ENCODE measurements at places on chromosomes 3 and 15.

DNA sequence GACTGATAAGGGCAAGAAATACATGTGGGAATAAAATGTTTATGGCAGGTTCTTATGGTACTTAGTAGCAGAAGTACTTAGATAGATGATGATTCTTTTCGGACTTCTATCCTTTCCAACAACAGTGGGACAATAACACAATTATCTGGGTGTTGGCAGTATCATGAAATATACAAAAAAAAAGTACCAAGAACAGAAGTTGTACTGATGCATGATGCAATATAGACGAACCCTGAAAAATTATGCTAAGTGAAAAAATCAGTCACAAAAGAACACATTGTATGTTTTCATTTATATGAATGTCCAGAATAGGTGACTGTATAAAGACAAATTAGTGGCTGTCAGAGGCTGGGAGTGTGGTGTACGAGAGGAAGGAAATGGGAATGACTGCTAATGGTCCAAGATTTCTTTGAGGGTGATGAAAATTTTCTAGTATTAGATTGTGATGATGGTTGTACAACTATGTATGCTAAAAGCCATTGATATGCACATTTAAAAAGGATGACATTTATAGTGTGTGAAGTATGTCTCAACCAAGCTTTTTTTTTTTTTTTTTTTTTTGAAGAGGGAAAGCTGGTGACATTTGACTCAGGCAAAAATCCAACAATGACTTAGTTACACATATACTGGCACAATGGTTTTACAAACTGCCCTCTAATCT, 20.0 kb downstream of the PDE12 start:
- no peak for DNase-seq

- DNase-seq = no peak
Measured at GRCh38 chr3:4529876-4530588, 36.9 kb downstream of the ITPR1 start.

DNA sequence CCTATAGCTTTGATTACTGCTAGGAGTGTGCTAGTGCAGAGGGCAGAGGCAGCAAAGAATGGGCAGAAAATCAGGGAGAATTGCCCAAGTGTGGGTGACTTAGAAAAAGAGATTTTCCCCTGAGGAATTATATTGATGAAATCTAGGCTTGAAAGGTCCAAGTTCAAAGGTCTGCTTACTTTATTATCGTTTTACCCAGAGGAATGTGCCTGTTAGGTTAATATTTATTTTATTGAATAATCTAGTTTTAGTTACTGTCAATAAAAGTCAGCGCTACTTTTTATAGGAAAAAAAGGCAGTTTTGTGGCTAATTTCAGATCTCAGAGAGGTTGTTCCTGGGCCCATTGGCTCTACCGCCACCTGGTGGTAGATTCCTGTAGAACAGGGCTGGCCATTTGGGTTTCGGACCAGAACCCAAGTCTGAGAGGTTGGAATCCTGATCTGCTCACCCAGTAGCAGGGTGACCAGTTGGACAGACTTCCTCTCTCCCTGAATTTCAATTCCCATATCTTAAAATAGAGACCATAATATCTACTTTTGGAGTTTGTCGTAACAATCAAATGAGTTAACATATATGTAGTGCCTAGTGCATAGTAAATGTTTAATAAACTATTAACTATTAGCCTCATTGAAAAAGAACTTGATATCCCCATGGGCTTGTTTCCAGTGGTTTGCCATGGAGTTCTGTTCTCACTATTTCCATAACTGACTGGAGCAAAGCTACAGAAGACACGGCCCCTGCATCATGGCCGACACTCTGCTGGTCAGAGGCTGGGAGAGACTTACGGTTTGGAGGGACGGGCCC, 62.7 kb upstream of the ZNF148 start:
- no peak for DNase-seq

GRCh38 chr3:66671291-66671690, 170.5 kb upstream of the LRIG1 start:
- no peak for DNase-seq

DNA sequence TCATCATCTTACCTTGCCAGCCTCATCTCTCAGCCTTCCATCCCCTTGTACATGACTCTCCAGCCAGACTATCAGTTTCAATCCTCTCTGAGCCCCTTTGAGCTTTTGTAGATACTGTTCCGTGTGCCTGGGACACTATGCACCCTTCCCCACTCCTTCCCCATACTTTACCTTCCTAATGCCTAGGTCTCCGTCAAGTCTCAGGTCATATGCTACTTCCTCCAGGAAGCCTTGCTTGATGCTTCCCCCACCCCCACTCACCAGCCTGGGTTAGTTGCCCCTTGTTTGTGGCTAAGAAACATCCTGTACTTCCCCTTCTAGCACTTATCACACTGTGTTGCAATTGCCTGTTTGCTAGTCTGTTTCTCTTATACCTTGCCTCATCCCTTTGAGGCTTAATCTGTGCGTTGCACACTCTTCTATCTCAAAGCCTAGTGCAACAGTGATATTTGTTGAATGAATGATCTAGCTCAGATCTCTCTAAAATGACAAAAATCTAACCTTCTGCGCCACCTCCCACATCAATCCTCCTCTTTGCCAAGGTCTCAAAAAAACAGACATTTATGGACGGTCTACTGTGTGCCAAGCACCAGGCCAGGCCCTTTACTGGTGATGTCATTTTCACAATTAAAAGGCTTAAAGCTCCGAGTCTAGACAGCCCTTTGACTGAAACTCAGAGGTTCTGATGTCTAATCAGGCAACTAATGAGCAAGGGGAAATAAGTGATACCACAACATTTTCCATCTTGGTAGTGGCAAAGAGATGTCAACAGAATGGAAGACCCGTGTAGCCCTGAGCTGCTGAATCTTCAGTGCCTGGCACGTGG, 6.5 kb upstream of the USP3 start:
- peak; percentile 50 for DNase-seq

DNA sequence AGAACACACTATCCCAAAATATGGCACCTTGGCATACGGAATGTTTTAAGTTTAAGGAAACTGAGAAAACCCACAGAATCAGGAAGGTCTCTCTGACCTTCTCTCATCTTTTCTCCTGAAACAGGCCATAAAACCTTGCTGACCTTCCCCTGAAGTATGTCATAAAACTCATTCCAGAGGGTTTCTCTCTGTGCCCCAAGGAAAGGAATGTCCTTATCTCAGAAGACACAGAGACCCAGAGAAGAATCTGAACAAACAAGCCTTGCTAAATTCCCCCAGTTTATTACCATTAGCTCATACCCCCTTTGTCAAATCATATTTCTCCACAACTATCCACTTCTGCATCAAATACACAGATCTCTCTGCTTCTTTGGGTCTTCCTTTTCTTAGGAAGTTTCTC, 603.1 kb downstream of the MCTP2 start:
- DNase-seq = no peak

GRCh38 chr3:143067201-143067600, 52.4 kb upstream of the CHST2 start:
- no peak for DNase-seq

- DNase-seq = no peak
Measured at GRCh38 chr3:145286937-145287336, 874.0 kb downstream of the PLOD2 start.

DNA sequence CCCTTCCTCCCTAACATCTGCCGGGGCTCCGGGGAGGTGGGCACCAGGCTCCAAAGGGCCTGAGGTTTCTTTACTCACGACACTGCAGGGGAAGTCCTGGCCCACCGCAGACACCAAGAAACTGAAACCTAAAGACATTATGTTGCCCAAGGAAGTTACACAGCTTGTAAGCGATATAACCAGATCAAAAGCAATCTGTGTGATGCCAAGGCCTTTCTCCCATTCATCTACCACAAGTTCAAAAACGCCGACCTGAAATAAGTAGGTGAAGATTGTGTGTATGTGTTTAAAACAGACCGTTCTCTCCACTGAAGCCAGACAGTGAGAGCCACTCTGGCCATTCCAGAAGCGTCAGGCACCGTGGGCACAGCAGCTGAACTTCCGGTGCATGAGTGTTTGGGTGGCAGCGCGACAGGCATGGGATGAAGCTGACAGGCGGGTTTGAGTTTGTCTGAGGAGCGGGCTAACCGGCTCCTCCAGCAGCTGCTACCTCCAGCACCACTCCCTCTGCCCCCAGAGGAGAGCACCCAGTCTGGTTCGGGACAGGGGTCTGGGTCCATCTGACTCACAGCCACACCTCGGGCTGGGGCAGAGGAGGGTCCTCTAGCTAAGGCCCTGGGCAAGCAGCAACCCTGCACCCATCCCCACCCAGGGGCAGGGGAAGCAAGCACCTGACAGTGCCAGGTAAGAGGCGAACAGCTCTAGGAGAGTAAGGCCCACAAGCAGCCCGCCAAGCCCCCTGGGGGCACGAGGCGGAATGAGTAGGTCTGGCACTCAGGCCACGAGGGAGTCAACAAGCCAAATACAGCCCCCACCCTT, 1.3 kb downstream of the TNK2 start:
- no peak for DNase-seq

DNA sequence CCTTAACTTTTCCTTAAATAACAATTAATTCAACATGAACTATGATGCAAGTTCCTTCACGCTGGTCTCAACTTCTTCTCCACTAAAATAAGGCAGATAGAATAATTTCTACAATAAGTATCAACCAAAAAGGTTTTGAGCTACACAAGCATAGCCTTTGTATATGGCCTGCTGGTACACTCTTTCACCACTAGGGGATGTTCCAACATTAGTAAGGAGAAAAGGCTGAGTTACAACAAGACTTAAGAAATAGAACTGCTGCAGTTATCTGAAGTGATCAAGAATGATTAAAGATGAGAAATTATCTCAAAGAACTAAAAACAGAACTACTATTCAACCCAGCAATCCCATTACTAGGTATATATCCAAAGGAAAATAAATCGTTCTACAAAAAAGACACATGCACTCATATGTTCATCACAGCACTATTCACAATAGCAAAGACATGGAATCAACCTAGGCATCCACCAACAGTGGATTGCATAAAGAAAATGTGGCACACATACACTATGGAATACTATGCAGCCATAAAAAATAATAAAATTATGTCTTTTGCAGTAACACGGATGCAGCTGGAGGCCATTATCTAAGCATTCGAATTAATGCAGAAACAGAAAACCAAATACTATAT, 14.4 kb downstream of the ATP13A3 start:
- DNase-seq = no peak

GRCh38 chr3:172142051-172142863, 102.9 kb downstream of the FNDC3B start:
- no peak for DNase-seq

- DNase-seq = no peak
Measured at GRCh38 chr3:68878322-68878721, 54.0 kb downstream of the TAFA4 start.

DNA sequence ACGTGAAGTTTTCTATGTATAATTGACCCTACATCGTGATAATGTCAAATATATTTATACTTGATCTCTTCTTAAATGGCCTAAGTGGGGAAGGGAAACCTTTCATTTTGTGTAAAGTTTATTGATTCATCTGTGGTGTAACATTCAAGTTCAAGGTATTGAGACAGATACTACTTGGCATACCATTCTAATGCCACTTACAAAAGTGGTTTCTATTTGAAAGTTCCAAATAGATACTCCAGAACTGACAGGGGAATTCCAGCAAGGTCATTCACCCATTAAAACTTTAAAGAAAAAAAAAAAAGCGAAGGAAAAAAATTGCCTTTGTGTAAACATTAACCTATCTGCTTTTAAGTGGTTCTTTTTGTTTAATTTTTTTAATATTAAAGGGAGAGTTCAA, 45.3 kb upstream of the MAP3K13 start:
- no peak for DNase-seq

DNA sequence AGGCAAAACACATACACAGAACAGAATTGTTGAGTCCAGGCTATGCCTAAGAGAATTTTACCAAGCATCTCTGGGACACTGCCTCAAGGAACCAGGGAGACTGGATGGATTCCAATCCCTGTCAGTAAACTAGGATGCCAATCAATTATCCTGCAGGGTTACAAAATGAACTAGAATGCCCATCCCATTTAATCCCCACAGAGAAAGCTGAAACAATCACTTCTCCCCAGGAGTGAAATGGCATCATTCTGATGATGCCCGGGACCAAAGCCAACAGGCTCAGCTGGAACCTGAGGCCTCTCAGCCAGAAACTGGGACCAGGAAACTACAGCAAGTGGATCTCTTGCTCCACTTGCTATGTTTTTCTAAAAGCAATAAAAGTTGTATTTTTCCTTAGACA, 130.0 kb upstream of the TJP1 start:
- no peak for DNase-seq

DNA sequence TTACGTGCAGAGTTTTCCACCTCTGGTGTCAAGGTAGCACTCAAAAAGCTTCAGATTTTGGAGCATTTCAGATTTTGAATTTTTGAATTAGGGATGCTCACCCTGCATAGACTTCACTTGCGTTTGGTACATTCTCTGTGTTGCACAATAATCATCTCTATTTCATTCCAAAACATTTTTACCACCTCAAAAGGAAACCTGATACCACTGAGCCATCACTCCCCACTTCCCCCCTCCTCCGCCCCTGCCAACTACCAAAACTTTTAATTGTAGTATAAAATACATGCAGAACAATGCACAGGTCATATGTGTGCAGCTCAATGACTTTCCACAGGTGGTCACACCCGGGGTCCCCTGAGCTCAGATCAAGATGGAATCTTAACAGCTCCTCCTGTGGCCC, 208.8 kb downstream of the SV2B start:
- DNase-seq = no peak
